Activated CD8-positive, alpha-beta memory T cell treated with anti-CD3 and anti-CD28 coated beads for 1 hour (primary cell): ENCODE measurements at places on chromosomes 6 and 20.

- no peak for DNase-seq
Observed at GRCh38 chr6:128558021-128558420, 37.6 kb upstream of the PTPRK start.

- no peak for DNase-seq
Observed at GRCh38 chr6:4128748-4129147, 6.6 kb downstream of the ECI2 start.

- no peak for DNase-seq
Observed at GRCh38 chr6:166997768-166998255, 1.4 kb upstream of the CEP43 start.

DNA sequence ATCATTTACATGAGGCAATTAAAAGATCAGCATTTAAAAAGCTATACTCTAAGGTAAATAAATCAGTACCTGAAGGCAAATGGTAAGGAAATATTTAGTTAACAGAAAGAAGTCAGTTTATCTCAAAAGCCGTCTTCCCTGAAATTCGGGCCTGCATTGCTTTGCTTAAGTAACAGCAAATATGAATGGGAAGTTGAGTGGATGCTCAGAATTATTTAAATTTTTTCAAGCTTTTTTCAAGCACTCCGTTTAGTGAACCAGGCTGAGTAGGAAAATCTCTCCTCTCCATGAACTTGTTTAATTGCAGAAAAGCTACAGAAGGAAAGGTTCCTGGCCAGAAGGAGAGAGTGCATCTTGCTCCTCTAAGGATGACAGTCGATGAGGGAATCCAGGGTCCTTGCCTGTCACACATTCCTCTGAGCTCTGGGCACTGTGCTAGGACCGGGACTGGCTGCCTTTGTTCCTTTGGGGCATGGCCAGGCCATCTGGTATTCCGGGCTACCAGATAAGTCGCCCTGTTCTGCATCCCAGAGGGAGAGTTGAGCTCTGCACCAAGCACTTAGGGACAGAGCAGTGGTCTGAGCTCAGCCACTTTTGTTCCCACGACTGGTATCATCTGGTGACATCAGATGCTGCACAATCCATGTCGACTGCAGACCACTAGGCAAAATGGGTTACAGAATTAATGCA lies 77.6 kb downstream of the RIN2 start:
- no peak for DNase-seq

- DNase-seq, result no peak
Observed at GRCh38 chr6:41187924-41188886, 12.7 kb downstream of the TREML2 start.
